ENCODE measurements at places on chromosomes 5 and 9. TPM values are rescaled to one million over a fixed set of nuclear protein-coding genes. Genes with fewer than 3 reads are reported as not detected.

DNA sequence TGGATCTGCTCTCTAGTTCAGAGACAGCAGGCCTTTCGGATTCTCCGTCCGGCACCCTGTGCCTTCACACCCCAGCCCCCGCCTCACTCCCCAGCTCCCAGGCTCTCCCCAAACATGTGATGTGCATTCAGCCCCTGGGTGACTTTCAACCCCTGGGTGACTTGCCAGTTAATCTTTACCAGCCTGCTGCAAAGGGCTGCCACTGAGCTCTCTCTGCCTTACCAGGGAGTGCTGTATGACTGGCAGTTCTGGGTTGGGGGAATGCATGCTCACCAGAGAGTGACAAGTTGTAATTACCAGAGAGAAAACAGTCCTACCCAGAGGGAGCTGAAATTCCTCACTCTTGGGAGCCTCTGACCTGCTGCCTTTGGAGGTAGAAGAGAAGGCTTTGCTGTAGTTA lies 4.9 kb upstream of the ADRA1B start:
- H3K4me1 ChIP-seq: peaks cover 16% of the 10 kb centered on the region
- no peak overlapping the region for H3K4me3 ChIP-seq
- no peak for DNase-seq
- H3K27me3 ChIP-seq: peaks cover 20% of the 10 kb centered on the region

GRCh38 chr5:16700081-16700480 lies 83.3 kb upstream of the RETREG1 start:
- H3K27me3 ChIP-seq: no peaks in the 10 kb centered on the region
- H3K27ac ChIP-seq: peak overlapping the region; percentile 55
- H3K4me1 ChIP-seq: peaks cover 34% of the 10 kb centered on the region
- no peak overlapping the region for H3K4me3 ChIP-seq

GRCh38 chr5:81154725-81155124 lies 78.4 kb upstream of the CKMT2 start:
- H3K27ac ChIP-seq: no peak overlapping the region
- H3K36me3 ChIP-seq: no peaks in the 10 kb centered on the region

GRCh38 chr5:28499766-28500290 lies 1461.4 kb upstream of the CDH9 start:
- H3K27me3 ChIP-seq: no peaks in the 10 kb centered on the region
- H3K27ac ChIP-seq: no peak overlapping the region
- no peak for DNase-seq
- no peaks in the 10 kb centered on the region for H3K36me3 ChIP-seq
- peaks cover 21% of the 10 kb centered on the region for H3K4me1 ChIP-seq

GRCh38 chr9:98593354-98594253 lies 115.1 kb downstream of the GABBR2 start:
- no peak for DNase-seq
- no peaks in the 10 kb centered on the region for H3K4me1 ChIP-seq
- H3K4me3 ChIP-seq: no peak overlapping the region
- H3K27me3 ChIP-seq: no peaks in the 10 kb centered on the region
- no peaks in the 10 kb centered on the region for H3K36me3 ChIP-seq
- H3K27ac ChIP-seq: no peak overlapping the region

GRCh38 chr9:15192856-15193255 lies 114.2 kb downstream of the TTC39B start:
- no peak overlapping the region for H3K27ac ChIP-seq
- no peaks in the 10 kb centered on the region for H3K36me3 ChIP-seq

LRRC14B gene
- not detected for total RNA-seq

- no peak overlapping the region for H3K4me3 ChIP-seq
- no peak overlapping the region for H3K27ac ChIP-seq
- H3K36me3 ChIP-seq: no peaks in the 10 kb centered on the region
- H3K27me3 ChIP-seq: no peaks in the 10 kb centered on the region
- H3K4me1 ChIP-seq: peaks cover 26% of the 10 kb centered on the region
These were observed 123.9 kb downstream of the PPP2R2B start for GRCh38 chr5:146754621-146755020.

ANKRD18A gene
- total RNA-seq: 2.4 TPM

- H3K27me3 ChIP-seq: no peaks in the 10 kb centered on the region
- H3K4me1 ChIP-seq: peaks cover 11% of the 10 kb centered on the region
- no peak overlapping the region for H3K27ac ChIP-seq
- DNase-seq: no peak
- no peak overlapping the region for H3K4me3 ChIP-seq
These were observed 110.7 kb upstream of the IL12B start for GRCh38 chr5:159440968-159441367.

SPINK7 gene
- total RNA-seq: not detected

GRCh38 chr5:157267761-157268480 lies 2.0 kb downstream of the CYFIP2 start:
- H3K36me3 ChIP-seq: no peaks in the 10 kb centered on the region
- no peaks in the 10 kb centered on the region for H3K27me3 ChIP-seq
- peaks cover 33% of the 10 kb centered on the region for H3K4me1 ChIP-seq
- H3K27ac ChIP-seq: no peak overlapping the region

ARSB gene
- total RNA-seq: 27.2 TPM

DNA sequence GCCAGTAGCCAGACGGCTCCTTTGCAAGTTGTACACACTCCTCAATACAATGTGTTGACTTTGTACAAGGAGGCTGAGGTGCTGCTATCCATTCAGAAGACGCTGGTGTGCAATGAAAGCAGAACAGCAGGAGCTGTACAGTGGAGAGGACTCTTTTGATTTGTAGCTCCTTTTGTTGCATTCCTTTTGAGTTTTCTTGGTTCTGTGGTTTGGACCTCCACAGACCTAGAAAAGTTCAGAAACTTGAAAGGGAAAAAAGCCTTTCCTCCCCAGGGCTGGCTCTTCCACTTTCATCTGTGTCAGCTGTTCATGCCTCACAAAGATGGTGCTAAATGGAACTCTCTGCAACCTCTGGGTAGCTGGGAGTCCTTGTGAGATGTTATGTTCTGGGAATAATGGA lies 117.4 kb downstream of the MAT2B start:
- no peaks in the 10 kb centered on the region for H3K4me1 ChIP-seq
- no peak overlapping the region for H3K4me3 ChIP-seq
- H3K36me3 ChIP-seq: no peaks in the 10 kb centered on the region
- H3K27ac ChIP-seq: no peak overlapping the region
- DNase-seq: no peak
- no peaks in the 10 kb centered on the region for H3K27me3 ChIP-seq

GRCh38 chr5:38468978-38469706 lies 87.3 kb downstream of the LIFR start:
- no peak overlapping the region for H3K27ac ChIP-seq
- DNase-seq: no peak
- no peak overlapping the region for H3K4me3 ChIP-seq
- no peaks in the 10 kb centered on the region for H3K27me3 ChIP-seq

- H3K36me3 ChIP-seq: no peaks in the 10 kb centered on the region
- no peaks in the 10 kb centered on the region for H3K4me1 ChIP-seq
- H3K27me3 ChIP-seq: no peaks in the 10 kb centered on the region
- DNase-seq: peak; percentile 84
- H3K4me3 ChIP-seq: no peak overlapping the region
These were observed 58.8 kb downstream of the MTRR start for GRCh38 chr5:7927466-7928375.

WNK2 gene
- total RNA-seq: 102 TPM

GDF9 gene
- 0.66 TPM for total RNA-seq

DNA sequence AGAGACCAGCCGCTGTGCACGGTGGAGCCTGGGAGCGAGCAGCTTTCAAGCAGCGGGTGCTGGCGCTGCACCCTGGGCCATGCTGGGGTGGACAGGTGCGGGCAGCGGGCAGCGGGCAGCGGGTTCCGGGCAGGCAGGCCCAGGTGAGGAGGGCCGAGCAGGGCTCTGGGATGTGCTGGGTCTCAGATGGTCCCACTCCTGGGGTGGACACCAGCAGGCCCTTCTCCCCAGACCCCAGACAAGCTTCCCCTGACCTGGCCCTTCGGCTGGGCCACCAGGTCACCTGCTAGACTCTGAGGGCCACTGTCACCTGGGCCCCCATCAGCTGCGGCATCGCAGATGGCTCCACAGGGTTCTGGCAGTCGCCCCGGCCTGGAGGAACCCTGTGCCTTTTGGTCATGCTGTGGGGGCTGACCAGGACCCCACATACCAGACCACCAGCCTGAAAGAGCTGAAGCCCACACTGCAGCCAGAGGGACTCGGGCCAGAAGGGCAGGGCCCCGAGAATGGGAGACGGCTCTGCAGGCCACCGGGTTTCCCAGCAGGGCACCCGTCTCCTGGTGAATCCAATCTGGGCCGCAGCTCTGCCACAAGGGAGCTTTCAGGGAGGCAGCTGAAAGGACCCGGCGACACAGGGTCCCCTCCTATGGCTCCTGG lies 2.0 kb downstream of the SLC6A19 start:
- H3K36me3 ChIP-seq: no peaks in the 10 kb centered on the region
- no peak overlapping the region for H3K4me3 ChIP-seq
- H3K27ac ChIP-seq: no peak overlapping the region
- no peak for DNase-seq
- H3K4me1 ChIP-seq: no peaks in the 10 kb centered on the region

RMRP gene
- total RNA-seq: 8,626 TPM

- H3K4me3 ChIP-seq: no peak overlapping the region
- no peak overlapping the region for H3K27ac ChIP-seq
- no peaks in the 10 kb centered on the region for H3K36me3 ChIP-seq
- H3K27me3 ChIP-seq: no peaks in the 10 kb centered on the region
- no peak for DNase-seq
These were observed 174.9 kb upstream of the HMHB1 start for GRCh38 chr5:143636931-143637528.

DNA sequence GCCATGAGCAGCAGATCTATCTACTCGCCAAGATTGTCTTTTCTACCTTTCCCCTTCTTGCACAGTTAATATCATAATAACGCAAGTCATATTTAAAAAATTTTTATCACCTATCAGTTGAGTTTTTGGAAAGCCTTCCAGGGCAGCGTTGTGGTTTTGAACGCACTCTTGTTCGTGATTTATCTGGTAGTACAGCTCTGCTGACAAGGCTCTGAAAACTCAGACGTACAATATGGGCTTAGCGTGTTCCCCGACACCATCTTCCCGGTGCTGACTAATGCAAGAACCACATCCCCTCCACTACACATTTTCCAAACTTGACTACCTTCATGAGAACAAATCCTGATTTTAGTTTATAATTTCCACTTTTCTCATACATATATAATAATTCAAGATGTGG lies 1.6 kb upstream of the NFIL3 start:
- no peak for DNase-seq
- peak overlapping the region; percentile 79 for H3K4me3 ChIP-seq
- peaks cover 47% of the 10 kb centered on the region for H3K27me3 ChIP-seq
- no peaks in the 10 kb centered on the region for H3K36me3 ChIP-seq

DNA sequence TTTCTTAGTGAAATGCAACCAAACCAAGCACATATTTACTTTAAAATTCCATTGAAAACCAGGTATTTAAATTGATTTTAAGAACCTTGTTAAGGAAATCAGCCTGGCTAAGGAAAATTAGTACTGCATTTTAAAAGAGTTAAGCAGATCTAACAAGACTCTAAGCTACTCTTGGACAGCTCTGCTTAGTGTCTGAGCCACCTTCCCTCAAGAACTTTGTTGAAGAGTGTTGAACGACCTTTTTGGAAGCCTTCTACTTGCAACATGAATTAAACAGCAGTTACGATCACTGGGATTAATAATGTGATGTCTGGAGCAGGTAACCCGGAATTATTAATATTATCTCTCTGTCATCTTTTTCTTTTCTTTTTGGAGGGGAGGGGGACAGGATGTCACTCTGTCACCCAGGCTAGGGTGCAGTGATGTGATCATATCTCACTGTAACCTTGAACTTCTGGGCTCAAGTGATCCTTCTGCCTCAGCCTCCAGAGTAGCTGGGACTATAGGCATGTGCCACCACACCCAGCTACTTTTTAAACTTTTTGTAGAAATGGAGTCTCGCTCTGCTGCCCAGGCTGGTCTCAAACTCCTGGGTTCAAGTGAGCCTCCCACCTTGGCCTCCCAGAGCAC lies 74.7 kb downstream of the ANKRD55 start:
- no peak overlapping the region for H3K4me3 ChIP-seq
- no peak overlapping the region for H3K27ac ChIP-seq
- no peaks in the 10 kb centered on the region for H3K36me3 ChIP-seq
- peaks cover 26% of the 10 kb centered on the region for H3K4me1 ChIP-seq

ZNF883 gene
- 44.4 TPM for total RNA-seq

DNLZ gene
- 53.9 TPM for total RNA-seq

EIF4E1B gene
- not detected for total RNA-seq

SPATA31E1 gene
- not detected for total RNA-seq

GRCh38 chr9:82882138-82882537 lies 180.8 kb downstream of the RASEF start:
- peaks cover 11% of the 10 kb centered on the region for H3K4me1 ChIP-seq
- peak overlapping the region; percentile 91 for H3K27ac ChIP-seq
- no peak overlapping the region for H3K4me3 ChIP-seq
- no peaks in the 10 kb centered on the region for H3K27me3 ChIP-seq
- no peaks in the 10 kb centered on the region for H3K36me3 ChIP-seq

DAB2 gene
- 8.4 TPM for total RNA-seq

CNTLN gene
- 17.7 TPM for total RNA-seq

GRCh38 chr9:128203024-128203706 lies at the start of gene DNM1:
Gene DNM1 (plus strand): TSS chr9:128203379. CDS start chr9:128203471, 92 bp downstream.
- peak; percentile 77 for DNase-seq
- no peaks in the 10 kb centered on the region for H3K36me3 ChIP-seq
- H3K4me3 ChIP-seq: peak within 1 kb of the TSS; percentile 90
- no peaks in the 10 kb centered on the region for H3K27me3 ChIP-seq

DNA sequence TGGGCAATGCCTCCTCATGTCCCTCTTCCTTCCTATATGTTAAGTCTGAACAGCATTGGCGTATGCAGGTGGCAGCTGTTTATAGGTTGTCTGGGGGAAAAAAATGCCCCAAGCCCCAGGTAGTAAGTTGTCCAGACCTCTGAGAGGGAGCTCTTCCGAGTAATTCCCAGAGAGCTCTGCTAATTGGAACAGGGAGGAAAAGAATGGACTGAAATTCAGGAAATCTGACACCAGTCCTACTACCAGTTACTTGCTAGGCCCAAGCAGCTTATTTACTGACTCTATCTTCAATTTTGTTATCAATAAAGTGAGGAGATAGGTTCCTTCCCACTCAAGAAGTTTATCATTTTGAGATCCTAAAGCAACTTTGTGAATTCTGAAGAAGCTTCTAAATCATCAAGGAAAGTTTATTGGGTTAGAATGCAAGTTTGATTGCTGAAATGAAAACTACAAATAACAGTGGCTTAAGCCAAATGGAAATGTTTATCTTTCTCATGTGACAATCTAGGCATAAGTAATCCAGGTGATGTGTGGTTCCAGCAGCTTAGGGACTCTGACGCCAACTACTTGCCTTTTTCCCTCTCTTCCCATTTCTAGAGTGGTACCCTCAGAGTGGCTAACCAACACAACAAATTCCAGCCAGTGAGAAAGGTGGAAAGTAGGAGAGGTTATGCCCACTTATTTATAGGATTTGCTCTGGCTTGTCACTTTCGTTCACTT lies 5.6 kb downstream of the STK32A start:
- peaks cover 1% of the 10 kb centered on the region for H3K4me1 ChIP-seq
- DNase-seq: peak; percentile 25
- no peak overlapping the region for H3K27ac ChIP-seq
- no peak overlapping the region for H3K4me3 ChIP-seq
- H3K36me3 ChIP-seq: no peaks in the 10 kb centered on the region
- H3K27me3 ChIP-seq: peaks cover 5% of the 10 kb centered on the region

GRCh38 chr9:92385001-92385400 lies 19.4 kb downstream of the OGN start:
- H3K4me3 ChIP-seq: no peak overlapping the region
- no peaks in the 10 kb centered on the region for H3K36me3 ChIP-seq
- no peak for DNase-seq

GRCh38 chr5:39670955-39671354 lies 246.2 kb upstream of the DAB2 start:
- no peak overlapping the region for H3K27ac ChIP-seq
- H3K36me3 ChIP-seq: no peaks in the 10 kb centered on the region
- H3K27me3 ChIP-seq: no peaks in the 10 kb centered on the region
- no peaks in the 10 kb centered on the region for H3K4me1 ChIP-seq

- no peak overlapping the region for H3K4me3 ChIP-seq
- no peaks in the 10 kb centered on the region for H3K36me3 ChIP-seq
- DNase-seq: no peak
These were observed 10.9 kb downstream of the ZCCHC10 start for GRCh38 chr5:133015466-133015865.

PCDHAC1 gene
- 9.9 TPM for total RNA-seq

All from GM23338 (cell line).